ENCODE measurements at places on chromosomes 13 and 19.
A peak's percentile ranks its signal among the peaks of the same experiment; 100 is the strongest.

GRCh38 chr13:48194379-48194754 lies 38.6 kb upstream of the ITM2B start:
- ATAC-seq, result no peak

DNA sequence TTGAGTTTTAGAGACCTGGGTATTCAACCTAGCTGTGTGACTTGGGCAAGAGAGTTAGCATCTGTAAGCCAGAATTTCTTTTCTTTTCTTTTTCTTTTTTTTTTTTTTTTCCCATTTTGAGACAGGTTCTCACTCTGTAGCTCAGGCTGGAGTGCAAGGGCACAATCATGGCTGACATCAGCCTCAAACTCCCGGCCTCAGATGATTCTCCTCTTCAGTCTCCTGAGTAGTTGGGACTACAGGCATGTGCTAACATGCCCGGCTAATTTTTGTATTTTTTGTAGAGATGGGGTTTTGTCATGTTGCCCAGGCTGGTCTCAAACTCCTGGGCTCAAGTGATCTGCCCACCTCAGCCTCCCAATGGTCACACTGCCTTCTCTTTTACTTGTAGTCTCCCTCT lies 33.0 kb downstream of the ZMYM2 start:
- ATAC-seq, result no peak

DNA sequence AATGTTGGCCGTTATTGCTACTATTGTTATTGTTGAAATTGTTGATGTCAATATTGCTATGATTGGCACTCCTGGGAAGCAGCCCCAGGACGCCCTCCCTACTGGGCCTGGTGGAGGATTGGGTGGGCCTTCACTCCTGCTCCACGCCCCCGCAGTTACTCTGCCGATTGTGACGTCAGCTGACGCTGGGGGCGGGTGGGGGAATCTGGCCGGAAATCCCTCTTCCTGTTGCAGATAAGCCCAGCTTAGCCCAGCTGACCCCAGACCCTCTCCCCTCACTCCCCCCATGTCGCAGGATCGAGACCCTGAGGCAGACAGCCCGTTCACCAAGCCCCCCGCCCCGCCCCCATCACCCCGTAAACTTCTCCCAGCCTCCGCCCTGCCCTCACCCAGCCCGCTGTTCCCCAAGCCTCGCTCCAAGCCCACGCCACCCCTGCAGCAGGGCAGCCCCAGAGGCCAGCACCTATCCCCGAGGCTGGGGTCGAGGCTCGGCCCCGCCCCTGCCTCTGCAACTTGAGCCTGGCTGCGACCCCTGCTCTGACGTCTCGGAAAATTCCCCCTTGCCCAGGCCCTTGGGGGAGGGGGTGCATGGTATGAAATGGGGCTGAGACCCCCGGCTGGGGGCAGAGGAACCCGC lies at the start of gene ETV2:
TSS of gene ETV2 (plus strand) at position 231 of the 637 bp plus-strand sequence. CDS start 716 bp downstream, outside the sequence.
- ATAC-seq, result no peak

- peak; percentile 33 for ATAC-seq
These were observed 115.9 kb upstream of the PCDH20 start for GRCh38 chr13:61531383-61532065.

- ATAC-seq, result peak; percentile 62
These were observed 40.2 kb downstream of the SMIM24 start for GRCh38 chr19:3440082-3440481.

DNA sequence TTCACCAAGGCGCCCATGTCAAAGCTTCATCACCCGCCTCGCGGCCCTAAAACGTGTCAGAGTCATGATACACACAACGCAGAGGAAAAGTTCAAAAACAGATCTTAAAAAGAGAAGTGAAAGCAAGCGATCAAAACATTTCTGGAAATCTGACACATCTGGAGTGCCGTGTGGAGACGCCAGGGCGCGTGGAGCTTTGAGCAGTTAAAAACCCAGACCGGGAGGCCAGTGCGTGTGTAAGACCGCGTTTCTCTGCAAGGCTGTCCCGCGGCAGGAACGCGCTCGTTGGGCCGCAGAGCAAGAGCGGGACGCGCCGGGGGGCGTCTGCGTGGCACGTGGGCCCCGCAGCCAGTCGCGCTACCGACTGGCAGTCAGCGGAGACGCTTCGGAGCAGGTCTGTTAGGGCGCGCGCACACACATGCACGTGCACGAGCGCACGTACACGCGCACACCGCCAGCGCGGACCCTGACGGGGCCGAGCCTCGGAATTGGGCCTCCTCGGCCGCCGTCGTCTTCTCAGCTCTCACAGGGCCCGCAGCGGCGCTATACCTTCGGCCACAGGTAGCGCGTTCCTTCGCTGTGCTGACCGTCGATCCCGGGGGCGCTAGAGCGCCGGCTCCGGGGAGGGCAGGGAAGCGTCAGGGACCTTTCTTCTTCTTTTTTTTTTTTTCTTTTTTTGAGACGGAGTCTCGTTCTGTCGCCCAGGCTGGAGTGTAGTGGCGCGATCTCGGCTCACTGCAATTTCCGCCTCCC lies 35.8 kb downstream of the RNF6 start:
- peak; percentile 100 for ATAC-seq

All from esophagus mucosa (tissue), 1 donor.